ENCODE measurements at places on chromosomes 3 and 15.

- no peak for DNase-seq
These were observed 41.3 kb downstream of the METTL6 start for GRCh38 chr3:15385901-15386653.

- DNase-seq = no peak
These were observed 360 bp upstream of the MGA start for GRCh38 chr15:41659855-41660234.

DNA sequence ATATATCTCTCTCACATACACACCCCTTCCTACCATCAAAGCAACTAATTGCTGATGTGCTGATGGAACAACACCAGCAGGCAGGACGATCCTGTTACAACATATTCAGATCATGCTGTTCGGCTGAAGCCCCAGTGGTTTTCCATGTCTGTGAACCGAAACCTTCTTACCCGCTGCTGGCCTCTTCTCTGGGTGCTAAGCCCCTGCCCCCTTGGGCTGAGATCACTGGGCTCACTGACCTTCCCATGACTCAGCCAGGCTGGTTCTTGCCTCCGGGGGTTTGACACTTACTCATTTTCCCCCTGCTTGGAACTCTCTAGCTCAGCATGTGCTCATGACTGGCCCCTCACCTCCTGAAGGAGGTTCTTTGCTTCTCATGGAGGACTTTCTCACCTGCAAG is 122.0 kb upstream of the RGMA start:
- no peak for DNase-seq

GRCh38 chr3:63972196-63972595 is 51.1 kb downstream of the PSMD6 start:
- DNase-seq = no peak

DNA sequence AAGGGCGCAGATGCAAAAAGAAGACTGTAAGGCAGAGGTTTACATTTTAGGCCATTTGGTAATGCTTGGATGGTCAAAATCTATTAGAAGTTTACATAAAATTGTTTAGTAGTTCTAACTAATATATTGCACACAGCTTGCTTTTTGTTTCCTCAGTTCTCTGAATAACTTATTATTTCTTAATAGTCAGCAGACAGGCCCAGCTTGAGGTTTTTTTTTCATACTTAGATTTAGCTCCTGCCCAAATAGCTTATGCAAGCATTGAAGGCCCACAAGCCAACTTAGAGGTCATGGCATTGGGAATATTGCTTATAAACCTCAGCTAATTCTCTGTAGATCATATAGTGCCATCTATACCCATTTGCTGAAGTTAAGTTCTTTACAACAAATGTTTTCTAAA is 172.5 kb downstream of the RAP2B start:
- DNase-seq = no peak

DNA sequence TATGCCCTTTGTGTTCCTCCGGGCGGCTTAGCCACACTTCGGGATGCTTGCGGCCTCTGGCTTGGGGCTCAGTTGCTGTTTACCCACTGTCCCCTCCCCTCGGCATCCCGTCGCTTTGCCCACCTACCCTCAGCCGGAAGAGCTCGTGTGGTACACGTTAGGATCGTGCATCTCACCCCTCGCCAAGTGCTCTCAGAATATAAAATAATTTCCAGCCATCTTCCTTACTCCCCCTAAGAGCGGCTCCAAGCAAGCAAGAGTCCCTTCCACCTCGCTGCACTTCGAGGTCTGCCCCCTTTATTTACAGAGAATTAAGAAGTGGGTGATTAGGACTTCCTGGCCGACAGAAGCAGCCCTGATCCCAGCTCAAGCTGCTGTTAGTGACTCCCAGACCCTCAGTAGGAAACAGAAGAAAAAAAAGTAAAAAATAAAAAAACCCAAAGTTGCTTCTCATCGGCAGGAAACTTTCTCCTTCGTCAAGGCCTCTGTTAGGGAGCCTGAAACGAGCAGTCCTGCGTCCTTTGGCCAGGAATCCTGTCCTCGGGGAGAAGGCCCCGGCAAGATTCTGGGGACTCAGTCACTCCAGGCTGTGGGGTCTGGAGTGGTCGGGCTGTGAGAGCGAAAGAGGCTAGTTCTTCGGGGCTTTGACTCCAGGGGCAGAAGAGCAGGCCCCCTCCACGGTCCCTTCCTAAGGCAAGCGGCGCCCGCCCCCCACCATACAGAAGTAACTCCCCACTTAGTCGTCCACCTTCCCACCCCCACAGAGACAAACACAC is 3.0 kb downstream of the MEIS2 start:
- DNase-seq = no peak

All from stimulated activated CD8-positive, alpha-beta memory T cell treated with anti-CD3 and anti-CD28 coated beads, Interleukin-7, amount 100 ng/mL, for 48 hours (primary cell).